Glutamatergic neuron (in vitro differentiated cells): ENCODE measurements at places on chromosomes 1 and 21. TPM values are rescaled to one million over a fixed set of nuclear protein-coding genes. Genes with fewer than 3 reads are reported as not detected.
A peak's percentile ranks its signal among the peaks of the same experiment; 100 is the strongest.

- no peak overlapping the region for H3K4me3 ChIP-seq
- H3K36me3 ChIP-seq: no peaks in the 10 kb centered on the region
Measured at GRCh38 chr1:203505526-203506204, 11.7 kb downstream of the OPTC start.

PERM1 gene
- total RNA-seq: 0.32 TPM

OR10J4 gene
- not detected for total RNA-seq

C8A gene
- not detected for total RNA-seq

DNA sequence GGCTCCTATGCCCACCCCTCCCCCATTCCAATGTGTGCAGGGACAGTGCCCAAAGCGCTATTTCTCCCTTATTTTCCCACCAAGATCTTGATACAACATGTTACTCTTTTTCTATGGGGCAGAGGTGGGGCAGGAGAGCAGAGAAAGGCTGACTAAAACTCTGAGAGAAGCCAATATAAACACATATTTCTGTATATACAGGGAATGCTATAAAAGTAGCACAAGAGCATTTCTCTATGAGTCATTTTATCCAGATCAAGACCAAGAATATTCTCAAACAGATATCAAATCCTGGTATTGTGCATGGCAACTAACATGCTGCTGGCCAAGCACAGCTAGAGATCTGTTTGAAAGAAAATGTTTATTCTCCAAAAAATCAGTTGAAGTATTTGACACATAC, 7.3 kb downstream of the WDR26 start:
- H3K27ac ChIP-seq: peak overlapping the region; percentile 49
- H3K27me3 ChIP-seq: peaks cover 4% of the 10 kb centered on the region
- no peak overlapping the region for H3K4me3 ChIP-seq
- no peaks in the 10 kb centered on the region for H3K36me3 ChIP-seq
- H3K4me1 ChIP-seq: peaks cover 10% of the 10 kb centered on the region
- no peak for DNase-seq

PLEKHN1 gene
- total RNA-seq: 0.29 TPM

SLC35D1 gene
- 2.7 TPM for total RNA-seq

- H3K4me3 ChIP-seq: no peak overlapping the region
- H3K27ac ChIP-seq: no peak overlapping the region
- peaks cover 7% of the 10 kb centered on the region for H3K4me1 ChIP-seq
- no peak for DNase-seq
Measured at GRCh38 chr1:245986404-245987218, 520.5 kb downstream of the SMYD3 start.

GRCh38 chr1:74205266-74205665, 7.2 kb downstream of the FPGT start:
- H3K27me3 ChIP-seq: peaks cover 2% of the 10 kb centered on the region
- no peak overlapping the region for H3K4me3 ChIP-seq
- no peak for DNase-seq
- H3K36me3 ChIP-seq: no peaks in the 10 kb centered on the region
- H3K4me1 ChIP-seq: no peaks in the 10 kb centered on the region
- no peak overlapping the region for H3K27ac ChIP-seq

DNA sequence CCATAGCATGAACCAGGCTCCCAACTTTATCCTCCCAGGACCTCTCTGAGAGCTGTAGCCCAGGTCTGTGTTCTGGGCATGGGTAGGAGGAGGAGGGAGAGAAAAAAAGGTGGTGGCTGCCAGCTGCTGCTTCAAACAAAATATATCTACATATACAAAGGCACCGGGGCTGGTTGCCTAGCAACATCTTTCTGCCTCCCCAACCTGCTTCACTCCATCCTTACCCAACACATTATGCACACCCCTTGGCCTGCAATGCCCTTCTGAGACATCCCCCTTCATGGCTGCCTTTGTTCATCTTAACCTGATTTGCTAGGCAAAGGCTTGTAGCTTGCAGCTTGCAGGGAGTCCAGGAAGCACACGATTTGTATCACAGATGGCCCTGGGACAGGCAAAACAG, 27.2 kb upstream of the ATP1A1 start:
- DNase-seq: no peak
- peaks cover 32% of the 10 kb centered on the region for H3K4me1 ChIP-seq
- no peak overlapping the region for H3K4me3 ChIP-seq
- peak overlapping the region; percentile 43 for H3K27ac ChIP-seq
- H3K36me3 ChIP-seq: no peaks in the 10 kb centered on the region

DNA sequence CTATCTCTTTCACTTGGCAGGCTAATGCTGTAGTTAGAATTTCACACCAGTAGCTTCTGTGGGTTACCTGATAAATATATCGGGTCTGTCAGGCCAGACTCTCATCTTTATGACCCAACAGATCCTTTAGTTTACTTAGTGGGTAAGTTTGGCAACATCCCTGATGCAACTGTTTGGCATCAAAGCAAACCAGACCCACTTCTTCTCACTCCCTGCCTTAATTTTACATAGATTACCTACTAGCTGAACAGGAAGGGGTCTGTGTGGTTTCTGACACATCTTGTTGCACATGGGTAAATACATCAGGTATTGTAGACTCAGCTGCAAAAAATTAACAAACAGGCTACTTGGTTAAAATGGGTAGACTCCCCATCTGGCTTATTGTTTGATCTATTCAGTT, 3.2 kb upstream of the GUK1 start:
- no peaks in the 10 kb centered on the region for H3K4me1 ChIP-seq
- no peak overlapping the region for H3K27ac ChIP-seq
- no peak overlapping the region for H3K4me3 ChIP-seq
- peaks cover 10% of the 10 kb centered on the region for H3K27me3 ChIP-seq

MTARC2 gene
- total RNA-seq: 3.0 TPM

HIPK1 gene
- total RNA-seq: 41.0 TPM

GNG4 gene
- 124 TPM for total RNA-seq

TEKT2 gene
- 1.6 TPM for total RNA-seq

GRCh38 chr21:29523646-29524045, 224.9 kb downstream of the BACH1 start:
- H3K36me3 ChIP-seq: peaks cover 22% of the 10 kb centered on the region
- no peaks in the 10 kb centered on the region for H3K4me1 ChIP-seq
- no peak for DNase-seq
- H3K4me3 ChIP-seq: no peak overlapping the region

DNA sequence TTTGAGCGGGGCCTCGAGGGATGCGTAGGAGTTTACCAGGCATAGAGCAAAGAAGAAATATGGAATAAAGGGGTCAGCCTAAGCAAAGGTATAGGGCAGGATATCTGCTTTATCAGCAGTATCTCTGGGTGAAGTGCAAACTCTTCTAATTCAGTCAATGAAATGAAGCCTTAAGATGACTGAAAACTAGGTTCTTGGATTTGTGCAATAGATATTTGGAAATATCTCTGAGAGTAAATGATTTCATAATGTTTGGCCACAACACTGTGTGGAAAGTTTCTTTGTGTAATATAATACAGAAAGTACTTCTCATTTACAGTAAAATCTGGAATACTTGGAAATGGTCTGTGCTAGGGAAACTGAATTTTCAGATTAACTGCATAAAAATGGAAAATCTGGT, 26.1 kb downstream of the KCNJ15 start:
- H3K36me3 ChIP-seq: no peaks in the 10 kb centered on the region
- no peaks in the 10 kb centered on the region for H3K4me1 ChIP-seq

KCND3 gene
- 3.7 TPM for total RNA-seq

- H3K27ac ChIP-seq: no peak overlapping the region
- H3K36me3 ChIP-seq: no peaks in the 10 kb centered on the region
- H3K4me1 ChIP-seq: no peaks in the 10 kb centered on the region
- no peak for DNase-seq
- no peak overlapping the region for H3K4me3 ChIP-seq
- no peaks in the 10 kb centered on the region for H3K27me3 ChIP-seq
Measured at GRCh38 chr1:86247597-86248279, 91.2 kb upstream of the COL24A1 start.

TSPAN2 gene
- 11.2 TPM for total RNA-seq

DNA sequence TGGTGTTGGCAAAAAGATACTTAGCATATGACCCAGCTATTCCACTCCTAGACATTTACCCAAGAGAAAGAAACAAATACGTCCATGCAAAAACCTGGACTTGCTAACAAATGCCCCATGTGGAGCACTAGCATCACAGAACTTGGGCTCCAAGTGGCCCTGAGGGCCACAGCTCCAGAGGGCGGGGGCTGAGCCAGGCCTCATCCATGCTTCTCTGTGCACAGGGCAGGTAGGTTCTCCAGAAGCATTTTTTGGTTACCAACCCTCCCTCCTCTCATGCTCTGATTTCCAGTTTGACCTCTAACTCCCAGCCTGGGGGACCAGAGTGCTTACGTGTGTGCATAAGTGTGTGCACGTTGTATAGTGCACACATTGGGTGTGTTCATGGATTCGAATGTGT, 2.0 kb downstream of the KRTAP12-2 start:
- H3K27ac ChIP-seq: no peak overlapping the region
- H3K36me3 ChIP-seq: peaks cover 16% of the 10 kb centered on the region
- no peaks in the 10 kb centered on the region for H3K4me1 ChIP-seq
- no peak overlapping the region for H3K4me3 ChIP-seq

DNA sequence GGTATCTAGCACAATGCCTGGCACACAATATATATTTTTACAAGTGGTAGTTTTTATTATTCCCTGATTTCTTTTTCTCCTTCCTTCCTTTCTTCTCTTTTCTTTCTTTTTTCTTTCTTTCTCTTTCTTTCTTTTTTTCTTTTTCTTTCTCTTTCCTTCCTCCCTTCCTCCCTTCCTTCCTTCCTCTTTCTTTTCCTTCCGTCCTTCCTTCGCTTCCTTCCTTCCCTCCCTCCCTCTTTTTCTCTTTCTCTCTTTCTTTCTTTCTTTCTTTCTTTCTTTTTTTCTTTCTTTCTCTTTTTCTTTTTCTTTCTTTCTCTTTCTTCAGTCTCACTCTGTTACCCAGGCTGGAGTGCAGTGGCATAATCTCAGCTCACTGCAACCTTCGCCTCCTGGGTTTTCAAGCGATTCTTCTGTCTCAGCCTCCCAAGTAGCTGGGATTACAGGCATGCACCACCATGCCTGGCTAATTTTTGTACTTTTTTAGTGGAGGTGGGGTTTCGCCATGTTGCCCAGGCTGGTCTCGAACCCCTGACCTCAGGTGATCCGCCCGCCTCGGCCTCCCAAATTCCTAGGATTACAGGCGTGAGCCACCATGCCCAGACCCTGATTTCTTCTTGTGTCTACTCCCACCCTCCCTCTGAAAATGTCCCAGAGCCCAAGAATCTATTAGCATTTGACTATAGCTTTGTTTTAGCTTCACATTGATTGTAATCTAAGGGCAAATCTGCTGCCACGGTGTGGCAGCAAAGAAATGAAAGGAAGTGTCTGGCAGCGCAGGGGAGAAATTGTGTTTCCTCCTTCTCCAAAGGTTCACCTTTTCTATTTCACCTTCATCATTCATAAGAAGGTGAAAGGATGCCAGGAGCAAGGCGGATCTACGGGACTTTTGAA, 19.9 kb upstream of the ABCB10 start:
- H3K27me3 ChIP-seq: peaks cover 1% of the 10 kb centered on the region
- no peak overlapping the region for H3K4me3 ChIP-seq
- H3K27ac ChIP-seq: no peak overlapping the region
- H3K4me1 ChIP-seq: no peaks in the 10 kb centered on the region
- H3K36me3 ChIP-seq: no peaks in the 10 kb centered on the region
- no peak for DNase-seq

DNA sequence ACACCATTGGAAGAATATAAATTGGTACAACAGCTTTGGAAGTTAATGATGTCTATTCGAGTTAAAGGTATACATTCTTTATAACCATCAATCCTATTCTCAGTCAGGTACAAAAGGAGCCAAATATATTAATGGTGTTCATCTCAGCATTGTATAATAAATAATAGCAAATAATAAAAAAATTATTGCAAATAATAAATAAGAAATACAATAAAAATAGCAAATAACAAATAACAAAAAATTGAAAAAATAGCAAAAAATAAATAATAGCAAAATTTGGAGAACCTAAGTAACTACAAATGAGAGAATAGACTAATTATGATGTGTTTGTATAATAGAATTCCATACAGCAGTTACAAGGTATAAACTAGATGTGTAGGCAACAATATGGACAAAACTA, 25.6 kb upstream of the NRIP1 start:
- no peak overlapping the region for H3K4me3 ChIP-seq
- H3K36me3 ChIP-seq: no peaks in the 10 kb centered on the region
- H3K27me3 ChIP-seq: no peaks in the 10 kb centered on the region
- no peak for DNase-seq

DNA sequence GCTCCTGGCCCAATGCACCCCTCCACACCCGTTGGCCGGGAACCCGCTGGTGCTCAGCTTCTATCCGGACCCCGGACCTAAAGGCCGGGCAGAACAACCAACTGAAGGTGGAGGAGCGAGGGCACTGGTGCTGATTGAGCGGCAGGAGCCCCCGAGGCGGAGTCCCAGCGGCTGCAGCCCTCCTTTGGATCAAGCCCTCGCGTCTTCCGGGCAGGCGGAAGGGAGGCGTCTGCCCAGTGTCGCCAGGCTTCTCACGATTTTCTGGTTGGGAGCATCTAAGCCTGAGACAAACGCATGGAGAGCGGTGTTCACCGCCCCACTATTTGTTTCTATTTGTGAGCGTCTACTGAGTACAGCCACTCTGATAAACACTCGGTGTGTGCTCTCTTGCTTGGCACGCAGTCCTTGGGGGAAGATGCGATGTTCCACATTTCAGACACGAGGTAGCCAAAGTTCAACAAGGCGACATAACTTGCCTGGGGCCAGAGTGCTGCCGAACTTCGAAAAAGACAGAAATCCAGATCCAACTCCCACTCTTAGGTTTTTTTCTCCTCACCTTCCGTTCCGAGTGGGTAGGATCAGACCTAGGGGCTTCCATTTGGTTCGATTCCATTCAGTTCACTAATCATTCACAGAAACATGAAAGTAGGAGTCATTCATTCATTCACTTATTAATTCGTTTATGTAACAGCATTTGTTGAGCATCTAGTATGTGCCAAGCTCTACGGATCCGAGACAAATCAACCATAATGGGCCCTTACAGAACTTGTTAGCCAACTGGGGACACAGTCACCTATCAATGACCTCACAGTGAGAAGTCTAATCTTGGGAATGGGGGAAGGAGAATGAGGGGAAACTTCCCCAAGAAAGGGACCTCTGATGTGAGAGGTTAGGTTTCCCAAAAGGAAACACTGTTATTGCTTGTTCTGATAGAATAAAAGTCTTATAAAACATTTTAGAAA, 4.9 kb upstream of the DMRTA2 start:
- peaks cover 9% of the 10 kb centered on the region for H3K4me1 ChIP-seq
- H3K27ac ChIP-seq: no peak overlapping the region
- peaks cover 50% of the 10 kb centered on the region for H3K27me3 ChIP-seq
- DNase-seq: peak; percentile 63

TTC39A gene
- 28.0 TPM for total RNA-seq
